CD4-positive, alpha-beta T cell treated with Interleukin-4 for 4 hours (primary cell): ENCODE measurements at places on chromosomes 2 and 18.

DNA sequence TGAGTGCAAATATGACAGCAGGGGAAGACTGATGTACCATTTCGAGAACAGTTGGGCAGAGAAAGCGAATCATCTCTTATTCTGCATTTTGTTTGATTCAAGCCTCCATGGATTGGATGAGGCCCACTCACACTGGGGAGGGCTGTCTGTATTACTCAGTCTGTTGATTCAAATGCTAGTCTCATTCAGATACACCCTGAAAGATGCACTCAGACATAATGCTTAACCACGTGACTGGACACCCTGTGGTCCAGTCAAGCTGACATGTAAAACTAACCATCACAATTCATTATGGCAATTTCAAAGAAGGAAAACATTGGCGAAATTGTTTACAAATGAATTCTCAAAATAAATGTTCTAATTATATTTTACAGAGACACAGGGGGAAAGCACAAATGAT is 1210.2 kb downstream of the DPP10 start:
- DNase-seq: no peak

- DNase-seq: no peak
These were observed 8.4 kb downstream of the KIF1A start for GRCh38 chr2:240811346-240812300.

DNA sequence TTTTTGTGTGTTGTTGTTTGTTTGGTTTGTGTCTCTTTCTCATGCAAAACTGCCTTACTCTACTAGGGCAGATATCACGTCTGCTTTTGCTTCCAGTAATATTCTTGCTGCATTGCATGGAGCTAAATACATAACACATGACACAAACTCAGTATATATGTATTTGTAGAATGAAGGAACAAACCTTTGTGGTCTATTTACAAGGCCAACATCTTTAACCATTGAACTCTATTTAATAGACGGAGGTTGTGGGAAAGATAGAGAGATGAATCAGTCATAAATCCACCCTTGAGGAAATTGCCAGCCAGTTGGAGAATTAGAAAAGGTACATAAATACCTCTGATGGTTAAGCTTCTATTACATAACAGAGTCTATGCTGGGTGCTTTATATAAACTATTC is 26.0 kb upstream of the IL1RL1 start:
- no peak for DNase-seq

GRCh38 chr18:27808683-27809082 is 368.2 kb downstream of the CDH2 start:
- no peak for DNase-seq

DNA sequence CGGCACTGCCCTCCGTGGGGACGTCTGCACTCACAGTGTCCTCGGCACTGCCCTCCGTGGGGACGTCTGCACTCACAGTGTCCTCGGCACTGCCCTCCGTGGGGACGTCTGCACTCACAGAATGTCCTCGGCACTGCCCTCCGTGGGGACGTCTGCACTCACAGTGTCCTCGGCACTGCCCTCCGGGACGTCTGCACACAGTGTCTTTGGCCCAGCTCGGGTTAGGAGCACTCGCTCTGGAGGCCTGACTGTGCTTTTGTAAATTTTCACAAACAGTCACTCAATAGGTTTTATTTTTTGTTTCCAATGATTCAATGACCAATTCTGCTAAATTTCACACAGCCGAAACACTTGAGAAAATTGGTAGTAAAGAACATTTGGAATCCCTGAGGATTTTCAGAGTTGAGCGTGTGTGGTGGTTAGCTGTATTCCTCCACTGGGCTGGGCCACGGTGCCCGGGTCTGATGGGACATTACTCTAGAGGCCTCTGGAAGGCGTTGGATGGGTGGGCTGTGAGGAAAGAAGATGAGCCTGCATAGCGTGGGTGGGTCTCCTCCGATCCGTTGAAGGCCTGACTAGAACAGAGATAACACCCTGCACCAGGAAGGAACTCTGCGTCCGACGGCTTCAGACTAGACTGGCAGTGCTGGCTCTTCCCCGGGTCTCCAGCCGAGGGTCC is 134.8 kb downstream of the RTP5 start:
- DNase-seq: no peak

DNA sequence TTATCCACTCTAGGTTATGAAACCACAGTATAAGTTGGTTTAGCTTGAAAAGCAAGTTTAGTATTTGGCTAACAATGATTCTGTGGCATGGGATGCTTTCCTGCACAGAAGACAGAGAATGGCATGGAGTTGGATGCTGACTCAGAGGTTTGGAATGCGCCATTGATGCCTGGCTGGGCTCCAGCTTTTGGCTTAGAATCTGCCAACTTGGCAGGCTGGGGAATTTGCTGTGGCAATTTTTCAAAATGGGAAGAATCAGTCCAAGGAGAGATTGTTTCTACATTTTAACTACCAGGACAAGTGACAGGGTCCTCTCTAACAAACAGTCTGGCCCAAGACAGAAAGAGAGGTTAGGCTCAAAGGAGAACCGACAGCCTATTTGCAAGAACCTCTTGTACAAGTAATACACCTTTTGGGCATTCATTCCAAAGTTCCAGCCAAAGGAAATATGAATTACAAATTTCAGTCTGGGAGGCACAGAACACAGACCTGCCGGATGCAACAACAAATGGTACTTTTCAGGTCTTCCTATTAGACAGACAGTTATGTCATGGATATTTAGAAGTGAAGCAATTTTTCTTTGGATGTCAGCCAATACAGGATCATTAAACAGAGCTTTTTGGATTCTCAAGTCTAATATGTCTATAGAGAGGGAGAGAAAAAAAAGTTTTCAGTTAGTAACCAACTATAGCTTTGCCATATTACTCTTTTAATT is 1027.7 kb downstream of the TMEM182 start:
- DNase-seq: no peak

DNA sequence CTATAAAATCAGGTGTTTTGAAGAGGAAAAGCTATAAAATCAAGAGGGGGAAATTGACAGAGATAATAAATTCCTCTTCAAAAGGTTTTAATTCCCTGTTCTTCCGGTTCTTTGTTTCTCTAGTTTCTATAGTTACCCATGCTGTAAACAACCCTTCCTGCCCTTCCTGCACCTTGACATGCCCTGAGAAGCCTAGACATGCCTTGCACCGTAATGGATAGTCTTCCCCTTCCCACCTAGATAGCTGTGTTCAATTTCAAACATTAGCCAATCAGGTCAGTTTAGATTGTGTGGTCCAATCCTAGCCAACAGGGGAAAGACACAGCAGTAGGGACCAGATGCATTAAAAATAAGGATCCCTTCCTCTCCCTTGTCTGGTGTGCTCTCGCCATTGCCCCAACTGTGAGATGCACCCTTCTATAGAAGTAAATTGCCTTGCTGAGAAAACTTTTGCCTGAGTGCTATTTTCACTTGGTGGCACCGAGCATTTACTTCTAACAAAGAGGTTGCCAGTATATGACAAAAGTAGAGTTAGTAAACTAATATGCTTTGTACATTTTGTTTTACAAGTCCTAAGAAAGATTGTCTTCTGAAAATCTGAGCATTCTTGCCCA is 27.1 kb downstream of the SULT1C4 start:
- no peak for DNase-seq

GRCh38 chr2:240162939-240163714 is 22.7 kb upstream of the OTOS start:
- no peak for DNase-seq

GRCh38 chr2:73937103-73937885 is 10.6 kb downstream of the DGUOK start:
- no peak for DNase-seq

DNA sequence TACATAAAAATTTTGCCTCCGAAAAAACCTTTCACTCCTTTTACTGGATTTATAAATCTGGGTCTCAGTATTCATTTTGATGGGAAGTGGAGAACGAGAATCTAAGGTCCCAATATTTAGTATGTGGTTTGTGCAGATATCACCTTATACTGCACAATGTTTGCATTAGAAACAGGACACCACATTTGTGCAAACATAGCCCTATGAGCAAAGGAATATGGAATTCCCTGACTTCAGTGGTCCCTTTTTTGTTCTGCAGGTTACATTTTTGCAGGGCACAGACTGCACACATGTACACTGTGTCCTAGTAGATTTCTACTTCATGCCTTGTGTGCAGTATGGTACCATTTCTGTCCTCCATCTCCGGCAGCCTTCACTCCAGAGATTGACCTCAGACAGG is 130.0 kb downstream of the CDH19 start:
- DNase-seq: no peak

GRCh38 chr18:78701771-78702396 is 277.7 kb upstream of the SALL3 start:
- DNase-seq: no peak

DNA sequence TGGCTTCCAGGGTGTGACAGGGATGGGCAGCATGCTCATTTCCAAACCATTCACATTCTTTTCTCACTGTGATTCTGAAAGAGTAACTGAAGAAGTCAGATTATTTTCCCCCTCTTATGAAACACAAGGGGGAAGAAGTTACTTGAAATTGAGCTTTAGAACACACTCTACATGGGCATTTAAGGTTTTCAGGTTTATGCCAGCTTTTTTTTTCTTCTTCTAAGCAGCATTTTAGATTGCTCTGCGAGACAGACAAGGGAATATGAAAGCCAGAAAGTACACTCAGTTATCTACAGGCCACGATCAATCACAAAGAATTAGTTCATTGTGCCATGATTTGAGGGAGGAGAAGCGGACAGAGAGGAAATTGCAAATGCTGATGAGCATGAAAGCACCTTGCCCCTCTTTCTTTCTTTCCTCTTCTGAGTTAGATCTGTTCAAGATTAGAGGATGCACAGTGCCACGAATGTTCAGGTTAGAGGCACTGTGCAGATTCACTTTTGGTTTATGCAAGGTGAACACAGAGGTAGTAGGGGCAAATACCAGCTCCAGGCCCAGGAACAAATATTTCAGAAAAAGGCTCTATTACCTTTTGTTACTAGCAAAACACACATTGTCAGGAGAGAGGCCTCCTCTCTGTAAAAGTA is 49.2 kb downstream of the CXCR4 start:
- DNase-seq: peak; percentile 27

DNA sequence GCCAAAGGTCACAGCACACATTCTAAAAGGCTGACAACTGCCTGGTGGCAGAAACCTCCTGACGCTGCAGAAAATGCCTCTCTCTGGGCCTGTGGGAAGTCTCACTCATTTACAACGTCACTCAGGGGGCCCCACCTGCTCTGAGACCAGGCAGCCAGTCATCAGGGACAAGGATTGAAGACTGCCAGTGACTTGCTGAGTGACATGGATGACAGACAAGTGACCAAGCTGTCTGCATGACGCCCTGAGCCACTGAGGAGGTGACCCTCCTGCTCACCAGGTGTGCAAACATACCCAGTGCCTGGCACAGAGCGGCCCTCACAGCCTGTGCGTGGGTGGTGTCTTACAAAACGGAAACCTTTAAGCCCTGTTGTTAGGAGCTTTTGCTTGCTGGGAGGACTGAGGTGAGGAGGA is 392.4 kb downstream of the TNS1 start:
- peak; percentile 26 for DNase-seq

GRCh38 chr2:25979001-25979400 is 3.3 kb downstream of the KIF3C start:
- DNase-seq: no peak

GRCh38 chr2:7030810-7031209 is 113.6 kb downstream of the RNF144A start:
- no peak for DNase-seq

GRCh38 chr18:74228312-74228711 is 63.5 kb downstream of the CYB5A start:
- DNase-seq: no peak

DNA sequence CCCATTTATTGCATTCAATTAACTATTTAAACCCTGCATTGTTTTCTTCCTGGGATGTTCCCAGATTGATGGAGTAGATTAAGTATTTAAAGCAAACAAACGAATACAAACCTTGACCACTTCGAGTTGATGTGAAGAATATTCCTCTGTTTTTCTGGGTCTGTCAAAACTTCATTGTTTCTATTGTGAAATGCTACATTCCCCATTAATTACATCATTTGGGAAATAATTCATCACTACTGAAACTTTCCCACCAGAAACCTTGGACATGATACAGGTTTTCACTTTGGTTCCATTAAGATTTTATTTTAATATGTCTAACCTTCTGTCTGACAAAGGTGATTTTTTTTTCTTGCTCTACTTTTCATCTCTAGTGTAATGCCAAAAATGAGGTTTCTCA is 365.1 kb upstream of the ETAA1 start:
- DNase-seq: no peak

- no peak for DNase-seq
These were observed 29.1 kb upstream of the SLC16A14 start for GRCh38 chr2:230097841-230098240.

DNA sequence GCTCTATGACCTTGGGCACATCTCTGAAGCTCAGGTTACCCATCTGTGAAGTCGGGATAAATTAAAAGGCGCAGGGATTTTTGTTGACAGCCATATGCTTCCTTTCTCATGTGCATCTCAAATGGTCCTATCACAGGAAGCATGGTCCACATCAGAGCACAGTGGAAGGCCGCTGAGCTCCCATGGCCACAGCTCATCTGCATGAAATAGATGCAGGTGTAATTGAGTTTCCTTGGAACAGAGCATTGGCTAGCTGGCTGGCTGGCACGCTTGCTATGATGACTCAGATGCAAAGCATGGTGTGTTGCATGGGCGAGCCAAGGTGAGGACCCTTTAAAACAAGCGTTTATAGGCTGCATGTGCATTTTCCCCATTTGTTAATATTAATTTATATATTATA is 79.3 kb downstream of the TXNL1 start:
- DNase-seq: no peak

GRCh38 chr2:166333801-166334200 is 41.9 kb downstream of the SCN9A start:
- no peak for DNase-seq

DNA sequence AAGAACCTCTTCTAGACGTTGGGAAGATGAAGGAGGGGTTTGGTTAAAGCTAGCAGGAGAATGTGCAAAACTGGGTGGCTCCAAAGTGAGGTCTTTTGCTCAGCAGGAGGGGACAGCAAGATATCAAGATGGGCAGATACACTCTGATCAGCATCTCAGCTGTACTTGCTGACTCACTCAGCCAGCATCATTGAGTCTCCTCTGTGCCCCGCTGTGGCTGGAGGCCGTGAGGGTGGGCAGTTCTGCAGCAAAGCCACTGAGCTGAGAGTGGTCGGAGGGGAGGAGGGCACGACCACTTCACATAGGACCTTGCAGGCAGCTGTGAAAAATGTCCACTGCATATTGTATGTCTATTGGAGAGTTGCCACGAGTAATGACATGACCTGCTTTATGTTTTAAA is 152.0 kb downstream of the CAPN13 start:
- no peak for DNase-seq

DNA sequence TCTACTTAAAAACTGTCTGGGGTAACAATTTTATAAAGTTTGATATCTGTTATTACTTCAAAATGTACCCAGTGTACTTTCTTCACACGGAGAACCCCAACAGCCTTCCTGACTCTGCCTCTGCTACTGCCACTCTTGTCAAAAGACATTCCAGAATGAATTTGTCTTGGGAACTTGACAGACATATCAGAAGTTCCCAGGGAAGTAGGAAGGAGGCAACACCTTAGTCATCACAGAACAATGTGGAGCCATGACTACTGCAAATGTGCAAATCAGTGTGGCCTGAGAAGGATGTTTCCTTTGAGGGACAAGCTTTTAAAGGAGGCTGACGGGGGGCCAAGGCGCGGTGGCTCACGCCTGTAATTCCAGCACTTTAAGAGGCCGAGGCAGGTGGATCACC is 133.8 kb upstream of the RNF152 start:
- no peak for DNase-seq
